Astrocyte of the hippocampus (primary cell): ENCODE measurements at places on chromosomes 12 and 14.

- DNase-seq = peak; percentile 72
Measured at GRCh38 chr14:100677554-100678468, 48.9 kb upstream of the DLK1 start.

DNA sequence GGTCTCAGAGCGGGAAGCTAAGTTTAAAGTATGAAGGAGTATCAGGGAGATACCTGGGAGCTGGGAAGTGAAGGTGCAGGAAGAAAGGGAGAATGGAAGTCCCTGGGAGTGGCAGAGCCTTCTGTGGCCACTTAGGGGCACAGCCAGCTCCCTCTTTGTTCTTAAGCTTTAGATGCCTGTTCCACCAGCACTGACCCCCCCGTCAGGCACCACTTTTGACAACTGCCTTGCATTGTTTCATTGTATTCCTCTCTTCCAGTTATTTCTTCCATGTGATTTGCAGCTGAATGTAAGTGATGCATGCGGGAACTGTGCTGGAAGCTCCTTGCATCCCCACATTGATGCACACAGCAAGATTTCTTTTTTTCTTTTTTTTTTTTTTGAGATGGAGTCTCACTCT, 2.6 kb downstream of the GALNT16 start:
- DNase-seq = no peak

DNA sequence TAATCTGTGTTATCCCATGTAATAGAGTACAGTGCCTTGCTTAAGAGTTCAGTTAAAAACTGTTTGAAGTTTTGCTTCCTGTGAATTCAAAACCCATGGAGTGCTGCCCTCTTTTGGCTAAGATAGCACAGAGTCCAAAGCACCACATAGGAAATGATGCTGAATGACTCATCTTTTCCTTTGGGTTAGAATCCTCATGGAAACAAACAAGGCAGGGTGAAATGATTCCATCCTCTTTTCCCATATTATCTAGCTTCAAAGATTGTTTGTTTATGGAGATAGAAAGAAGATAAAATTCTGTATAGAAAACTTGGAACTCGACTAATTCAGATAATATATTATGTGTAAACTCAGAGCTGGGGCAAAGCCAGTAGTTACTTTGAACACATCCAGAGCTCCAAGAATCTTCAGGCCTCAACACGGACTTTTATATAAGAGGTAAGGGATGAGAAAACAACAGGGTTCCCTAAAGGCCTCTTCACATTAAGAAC, 87.4 kb downstream of the OTOGL start:
- DNase-seq = peak; percentile 94

DNA sequence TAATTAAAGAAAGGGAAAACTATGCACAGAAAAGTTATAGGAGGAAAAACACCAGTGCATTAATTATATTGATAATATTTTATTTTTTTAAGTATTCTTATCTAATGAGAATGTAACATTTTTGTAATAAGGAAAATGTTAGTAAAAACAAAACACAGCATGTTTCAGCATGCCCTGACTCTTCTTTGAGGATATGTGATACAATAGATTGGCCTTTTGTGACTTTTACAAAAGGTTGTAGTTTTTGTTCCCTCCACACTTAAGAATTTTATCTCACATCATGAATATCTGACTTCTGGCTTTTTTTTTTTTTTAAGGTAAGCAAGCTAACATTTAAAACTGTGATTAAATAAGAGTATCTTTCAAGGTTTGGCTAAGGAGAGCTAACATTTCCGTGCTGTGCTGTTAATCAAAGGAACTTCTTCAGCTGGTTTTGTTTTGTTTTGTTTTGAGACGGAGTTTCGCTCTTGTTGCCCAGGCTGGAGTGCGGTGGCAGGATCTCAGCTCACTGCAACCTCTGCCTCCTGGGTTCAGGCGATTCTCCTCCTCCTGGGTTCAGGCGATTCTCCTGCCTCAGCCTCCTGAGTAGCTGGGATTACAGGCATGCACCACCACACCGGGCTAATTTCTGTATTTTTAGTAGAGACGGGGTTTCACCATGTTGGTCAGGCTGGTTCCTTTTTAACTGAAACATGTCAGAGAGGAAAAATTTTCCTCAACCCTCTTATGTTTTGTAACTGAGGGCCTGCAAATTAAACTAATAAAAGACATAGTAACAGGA, 30.8 kb upstream of the RESF1 start:
- no peak for DNase-seq

GRCh38 chr12:123905319-123905925, 67.2 kb downstream of the CCDC92 start:
- DNase-seq = peak; percentile 85

- DNase-seq = no peak
Measured at GRCh38 chr14:104364830-104365229, 214.7 kb upstream of the C14orf180 start.

DNA sequence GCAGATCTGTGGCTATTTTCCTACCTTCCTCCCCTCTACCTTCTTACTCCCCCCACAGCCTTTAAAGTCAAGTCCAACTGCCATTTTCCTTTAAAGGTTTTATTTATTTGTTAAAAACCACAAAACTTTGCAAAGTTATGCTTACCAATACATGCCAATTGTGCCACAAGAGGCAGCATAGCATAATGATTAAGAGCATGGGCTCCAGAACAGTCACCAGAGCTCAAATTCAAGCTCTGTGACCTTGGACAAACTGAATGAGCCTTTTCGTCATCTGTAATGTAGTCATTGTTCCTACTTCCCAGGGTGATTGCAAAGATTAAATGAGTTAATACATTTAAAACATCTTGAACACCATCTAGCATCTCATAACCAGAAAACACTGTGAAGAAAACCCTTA, 13.0 kb upstream of the FMNL3 start:
- DNase-seq = peak; percentile 28

DNA sequence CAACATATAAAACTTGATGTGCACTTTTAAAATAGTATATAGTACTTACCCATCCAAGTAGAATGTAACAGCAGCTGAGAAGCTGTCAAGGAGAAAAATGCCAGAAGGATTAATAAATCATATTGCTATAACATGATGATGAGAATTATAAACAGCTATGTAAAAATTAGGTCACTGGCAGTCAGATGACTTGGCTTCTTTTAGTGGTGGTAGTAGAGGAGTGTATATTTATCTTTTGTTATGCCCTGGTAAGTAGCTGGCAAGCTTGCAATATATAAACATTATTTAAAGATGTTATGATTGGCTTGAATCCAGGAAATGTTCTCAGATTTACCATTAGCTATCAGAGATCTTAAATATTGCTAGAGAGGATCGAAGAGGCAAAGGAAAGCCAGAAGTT, 471.0 kb upstream of the MGAT4C start:
- peak; percentile 17 for DNase-seq

DNA sequence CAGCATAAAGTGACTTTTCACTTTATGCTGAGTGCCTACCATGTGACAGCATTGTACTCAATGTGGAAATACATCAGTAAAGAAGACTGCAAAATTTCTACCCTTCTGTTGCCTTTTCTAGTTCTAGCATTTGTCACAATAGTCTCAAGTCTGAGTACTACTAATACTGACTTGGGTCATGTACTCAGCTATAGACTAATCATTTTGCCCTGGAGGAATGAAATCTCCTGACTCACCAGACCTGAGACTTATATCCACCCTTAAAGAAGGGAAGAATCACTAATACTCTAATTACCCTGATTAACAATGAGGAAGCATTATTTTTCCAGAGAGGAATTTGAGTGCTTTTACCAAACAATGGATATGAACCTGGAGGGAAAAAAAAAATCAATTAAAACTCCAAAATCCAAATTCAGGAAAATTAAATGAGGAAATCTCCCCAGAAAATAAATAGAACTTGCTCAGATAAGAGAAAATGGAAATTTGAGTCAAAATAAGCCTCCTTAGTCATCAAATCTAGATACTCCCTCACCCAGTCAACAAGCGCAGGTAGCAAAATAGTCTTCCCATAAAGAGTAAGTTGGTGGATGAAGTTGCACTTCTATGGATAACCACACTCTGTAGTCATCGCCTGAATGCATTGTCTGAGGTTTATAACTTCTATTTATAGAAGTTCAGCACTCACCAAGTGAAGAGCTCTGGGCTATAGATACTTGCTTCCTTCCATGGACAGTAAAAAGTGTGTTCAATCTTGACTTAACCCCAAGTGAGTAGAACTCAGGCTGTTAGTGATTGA, 386.6 kb downstream of the SYT1 start:
- no peak for DNase-seq

DNA sequence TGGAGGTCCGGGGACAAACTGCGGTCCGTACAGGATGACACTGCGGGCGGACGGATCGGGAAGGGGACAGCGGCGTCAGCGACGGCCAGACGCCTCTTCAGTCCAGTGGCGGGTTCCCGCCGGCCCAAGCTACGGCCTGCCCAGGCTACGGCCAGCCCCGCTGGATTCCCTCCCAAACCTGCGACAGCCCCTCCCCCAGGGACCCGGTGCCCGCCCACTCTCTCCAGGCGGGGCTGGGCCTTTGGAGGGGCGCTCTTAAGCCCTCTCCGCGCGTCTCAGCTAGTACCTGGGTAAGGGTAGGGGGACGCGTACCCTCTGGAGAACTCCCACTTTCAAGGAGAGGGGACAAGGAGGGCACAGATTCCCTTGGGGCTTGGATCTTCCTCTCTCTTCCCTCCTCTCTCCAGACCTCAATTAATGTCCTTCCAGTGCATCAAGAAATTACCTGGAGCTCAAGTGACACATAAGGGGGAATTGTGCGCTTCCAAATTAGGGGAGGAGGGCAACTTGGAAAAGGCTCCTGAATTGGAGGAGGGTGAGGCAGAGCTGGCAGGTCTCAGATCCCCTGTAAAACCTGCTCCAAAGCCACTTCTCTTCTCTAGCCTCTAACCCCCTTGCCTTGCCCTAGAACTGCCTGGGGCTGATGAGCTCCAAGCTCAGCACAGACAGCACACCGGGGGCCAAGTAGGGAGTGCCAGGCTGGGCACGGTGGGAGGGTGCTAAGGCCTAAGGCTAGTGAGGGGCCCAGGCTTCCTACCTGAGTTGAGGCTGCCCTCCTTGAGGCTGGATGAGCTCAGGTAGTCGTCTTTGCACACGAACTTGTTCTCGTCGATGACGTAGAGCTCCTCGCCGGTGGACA, 3.1 kb downstream of the LHX5 start:
- no peak for DNase-seq

- no peak for DNase-seq
Measured at GRCh38 chr12:132632521-132633228, 14.1 kb downstream of the P2RX2 start.

- no peak for DNase-seq
Measured at GRCh38 chr12:57372233-57372632, 58.6 kb downstream of the R3HDM2 start.

- DNase-seq = no peak
Measured at GRCh38 chr14:100738704-100739131, 12.0 kb downstream of the DLK1 start.

DNA sequence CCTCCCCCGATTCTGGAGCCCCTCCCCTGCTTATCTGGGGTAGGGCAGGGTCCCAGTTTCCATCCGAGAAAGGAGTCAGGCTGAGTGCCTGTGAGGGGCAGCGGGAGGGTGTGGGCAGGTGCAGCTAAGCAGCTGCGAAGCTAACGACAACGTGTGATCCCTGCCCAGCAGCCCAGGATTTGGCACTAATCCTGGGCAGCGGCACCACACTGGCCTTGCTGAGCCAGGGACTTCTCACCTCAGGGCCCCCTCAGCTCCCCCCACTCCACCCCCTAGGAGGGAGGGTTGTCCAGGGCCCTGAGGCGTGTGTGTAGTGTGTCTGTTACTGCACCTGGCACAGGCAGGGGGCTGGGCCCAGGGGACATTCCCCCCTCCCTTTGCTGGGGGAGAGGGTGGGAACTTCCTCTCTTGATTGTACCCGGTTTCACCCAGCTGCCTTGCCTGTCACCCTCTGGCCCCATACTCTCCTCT, 1.8 kb downstream of the SMIM41 start:
- DNase-seq = no peak

GRCh38 chr12:127640181-127640886, 626.6 kb upstream of the TMEM132C start:
- peak; percentile 68 for DNase-seq

DNA sequence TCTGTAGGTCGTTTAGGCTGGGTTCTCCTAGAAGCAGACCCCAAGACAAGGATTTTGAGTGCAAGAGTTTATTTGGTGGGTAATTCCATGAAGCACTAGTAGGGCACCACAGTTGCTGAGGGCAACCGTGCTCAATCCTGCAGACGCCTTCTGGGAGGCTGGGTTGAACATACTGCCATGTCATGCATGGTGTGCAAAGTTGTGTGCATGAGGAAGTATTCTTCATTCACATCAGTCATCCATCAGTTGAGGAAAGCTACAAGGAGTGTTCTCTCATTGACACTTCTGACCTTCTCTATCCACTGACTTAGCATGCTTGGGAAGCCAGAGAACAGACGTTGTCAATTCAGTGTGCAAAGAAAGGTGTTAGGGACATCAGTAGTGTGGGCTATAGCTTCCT, 179.2 kb downstream of the PTPN11 start:
- no peak for DNase-seq

GRCh38 chr12:10389904-10390303, at the start of gene KLRK1:
Gene KLRK1 (minus strand): TSS chr12:10390041. CDS start chr12:10388810, 1,231 bp downstream.
- DNase-seq = no peak

GRCh38 chr14:63174760-63175191, 29.5 kb upstream of the RHOJ start:
- peak; percentile 93 for DNase-seq

GRCh38 chr14:72777636-72778035, 116.3 kb downstream of the DPF3 start:
- DNase-seq = no peak

DNA sequence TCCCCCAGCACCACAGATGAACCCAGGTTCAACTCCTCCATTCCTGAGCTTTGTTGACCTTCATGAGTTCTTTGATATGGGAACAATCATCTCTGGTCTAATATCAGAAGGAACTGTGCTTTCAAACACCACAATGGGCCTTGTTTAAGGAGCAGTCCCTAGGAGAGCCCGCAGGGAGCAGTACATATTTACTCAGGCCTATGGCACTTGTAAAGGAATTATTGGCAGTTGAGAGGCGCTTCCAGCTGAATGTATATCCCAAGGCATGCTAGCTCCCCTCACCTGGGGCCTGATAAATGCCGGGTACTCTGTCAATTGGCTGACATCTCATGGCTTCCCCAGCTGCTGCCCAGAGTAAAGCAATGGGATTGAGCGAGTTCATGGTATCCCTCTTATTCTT, 76.2 kb downstream of the ZFP36L1 start:
- DNase-seq = no peak

- peak; percentile 22 for DNase-seq
Measured at GRCh38 chr14:99359906-99360305, 87.9 kb upstream of the BCL11B start.

DNA sequence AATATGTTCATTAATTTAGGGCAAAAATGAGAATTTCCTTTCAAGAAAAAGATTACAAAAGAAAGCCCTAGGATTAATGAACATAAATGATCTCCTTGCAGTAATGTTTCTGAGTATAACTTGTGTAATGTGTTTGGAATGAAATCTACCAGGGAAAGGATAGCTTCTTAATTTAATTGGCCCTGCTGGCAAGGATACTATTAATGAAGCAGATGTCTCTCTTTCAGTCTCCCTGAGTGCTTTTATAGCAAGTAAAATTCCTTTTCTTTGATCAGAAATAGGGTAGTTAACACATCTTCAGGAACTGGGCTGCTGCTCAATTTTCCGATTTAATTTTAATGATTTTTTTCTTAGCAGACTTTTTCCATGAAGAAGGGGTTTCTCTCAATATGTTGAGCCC, 379.4 kb upstream of the PDE3A start:
- no peak for DNase-seq

GRCh38 chr12:11946161-11946560, 124.6 kb upstream of the BCL2L14 start:
- DNase-seq = no peak

- DNase-seq = peak; percentile 51
Measured at GRCh38 chr14:89349171-89350008, 67.6 kb downstream of the FOXN3 start.
